NCI-H2029 (cell line): ENCODE measurements at places on chromosomes 16 and 17.

- DNase-seq = no peak
Measured at GRCh38 chr16:2230376-2230775, 5.9 kb upstream of the DNASE1L2 start.

DNA sequence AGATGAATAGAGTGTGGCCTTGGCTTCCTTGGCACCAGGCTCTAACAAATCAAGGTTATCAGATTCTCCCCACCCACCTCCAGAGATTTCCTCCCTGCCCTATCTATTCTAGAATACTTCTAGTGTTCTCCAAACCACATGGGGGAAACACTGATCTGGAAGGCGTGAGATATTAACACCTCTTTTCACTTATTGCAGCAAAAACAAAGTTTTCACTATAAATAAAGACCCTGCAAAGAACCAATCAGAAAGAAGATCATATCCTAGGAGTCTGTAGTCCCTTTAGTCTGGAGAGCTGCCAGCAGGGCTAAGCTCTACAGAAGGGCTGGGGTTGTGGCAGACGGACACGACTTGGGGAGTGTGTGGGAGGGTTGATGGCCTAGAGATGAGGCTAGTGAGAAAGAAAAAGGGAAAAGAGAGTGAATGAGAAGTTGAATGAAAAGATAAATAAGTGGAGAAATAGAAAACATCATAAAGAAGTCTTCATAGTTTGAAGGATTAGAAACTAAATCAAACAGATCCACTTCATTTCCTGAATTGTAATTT is 8.6 kb upstream of the SKAP1 start:
- no peak for DNase-seq

GRCh38 chr17:47701608-47702007 is 7.6 kb downstream of the TBKBP1 start:
- DNase-seq = no peak

DNA sequence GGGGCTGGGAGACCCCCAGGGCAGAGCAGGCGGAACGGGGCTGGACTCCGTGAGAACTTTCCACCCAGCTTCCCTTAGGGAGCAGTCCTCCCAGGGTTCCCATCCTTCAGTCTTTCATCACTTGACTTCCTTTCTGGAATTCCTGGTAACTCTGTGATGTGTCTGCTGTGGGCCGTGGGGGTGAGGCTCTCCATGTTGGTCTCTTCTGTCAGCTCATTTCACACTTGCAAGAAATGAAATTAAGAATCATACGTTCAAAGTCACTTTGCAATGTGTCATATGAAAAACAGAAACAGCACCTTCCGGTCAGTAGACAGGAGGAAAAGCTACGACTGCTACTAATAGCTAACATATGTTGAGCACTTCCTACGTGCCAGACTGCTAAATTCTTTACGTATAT is 5.4 kb upstream of the BBS2 start:
- DNase-seq = no peak

DNA sequence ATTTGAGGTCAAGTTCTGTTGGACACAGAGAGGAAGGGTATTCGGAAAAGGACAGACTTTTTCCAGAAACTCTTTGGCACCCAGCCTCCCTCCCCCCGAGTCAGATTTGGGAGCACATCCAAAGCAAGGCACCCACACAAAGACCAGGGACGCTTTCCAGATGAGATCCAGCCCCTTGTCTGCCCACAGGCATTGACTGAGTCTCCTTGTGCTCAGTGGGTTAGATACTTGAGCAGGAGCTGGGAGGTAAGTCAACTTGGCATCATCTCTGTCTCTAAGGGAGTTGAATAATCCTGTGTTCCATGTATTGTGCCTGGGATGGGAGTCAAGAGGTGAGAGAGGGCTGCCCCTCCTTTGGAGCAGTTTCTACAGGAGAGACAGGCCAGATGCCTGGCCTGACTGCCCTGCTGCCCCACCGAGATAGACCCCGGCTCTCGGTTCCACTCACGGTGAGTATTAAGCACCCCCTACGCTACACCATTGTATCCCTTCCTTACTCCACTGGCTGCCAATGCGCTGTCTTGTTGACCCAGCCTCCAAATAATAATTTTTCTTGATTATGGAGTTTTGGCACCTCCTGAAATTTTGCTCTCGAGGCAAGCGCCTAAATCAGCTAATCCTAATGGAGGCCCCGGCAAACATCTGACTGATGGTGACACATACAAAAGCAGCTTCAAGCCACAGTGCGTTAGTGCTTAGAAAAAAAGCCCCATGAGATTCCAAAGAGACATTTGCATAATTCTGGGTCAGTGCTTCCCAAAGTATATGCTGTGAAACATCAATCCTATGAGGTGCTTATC is 29.6 kb upstream of the MAP3K14 start:
- DNase-seq = no peak

DNA sequence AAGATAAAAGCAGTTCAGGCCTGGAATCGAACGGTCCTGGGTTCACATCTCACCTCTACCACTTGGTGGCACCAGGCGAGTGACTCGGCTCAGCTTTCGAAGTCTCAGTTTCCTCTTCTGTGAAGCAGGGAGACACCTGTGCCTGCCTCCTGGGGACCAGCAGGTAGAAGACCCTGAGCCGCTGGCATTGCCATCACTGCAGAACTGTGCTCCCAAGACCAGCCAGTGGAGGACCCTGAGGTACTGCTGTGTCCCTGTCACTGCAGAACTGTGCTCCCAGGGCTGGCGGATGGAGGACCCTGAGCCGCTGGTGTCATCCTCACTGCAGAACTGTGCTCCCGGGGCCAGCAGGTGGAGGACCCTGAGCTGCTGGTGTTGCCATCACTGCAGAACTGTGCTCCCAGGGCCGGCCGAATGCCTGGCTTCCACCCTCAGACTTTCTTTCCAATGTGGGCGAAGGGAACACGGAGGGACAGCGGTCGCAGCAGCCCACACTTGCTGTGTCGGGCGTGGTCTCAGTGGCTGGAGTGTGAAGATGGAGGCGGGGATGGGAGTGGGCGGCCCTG is 8.7 kb upstream of the SLC7A5 start:
- no peak for DNase-seq

GRCh38 chr16:14564861-14565687 is 65.0 kb downstream of the PARN start:
- DNase-seq = peak; percentile 89

- DNase-seq = no peak
Measured at GRCh38 chr16:12416136-12416787, 387.4 kb downstream of the CPPED1 start.

GRCh38 chr17:32331243-32332040 is 10.5 kb downstream of the C17orf75 start:
- no peak for DNase-seq

DNA sequence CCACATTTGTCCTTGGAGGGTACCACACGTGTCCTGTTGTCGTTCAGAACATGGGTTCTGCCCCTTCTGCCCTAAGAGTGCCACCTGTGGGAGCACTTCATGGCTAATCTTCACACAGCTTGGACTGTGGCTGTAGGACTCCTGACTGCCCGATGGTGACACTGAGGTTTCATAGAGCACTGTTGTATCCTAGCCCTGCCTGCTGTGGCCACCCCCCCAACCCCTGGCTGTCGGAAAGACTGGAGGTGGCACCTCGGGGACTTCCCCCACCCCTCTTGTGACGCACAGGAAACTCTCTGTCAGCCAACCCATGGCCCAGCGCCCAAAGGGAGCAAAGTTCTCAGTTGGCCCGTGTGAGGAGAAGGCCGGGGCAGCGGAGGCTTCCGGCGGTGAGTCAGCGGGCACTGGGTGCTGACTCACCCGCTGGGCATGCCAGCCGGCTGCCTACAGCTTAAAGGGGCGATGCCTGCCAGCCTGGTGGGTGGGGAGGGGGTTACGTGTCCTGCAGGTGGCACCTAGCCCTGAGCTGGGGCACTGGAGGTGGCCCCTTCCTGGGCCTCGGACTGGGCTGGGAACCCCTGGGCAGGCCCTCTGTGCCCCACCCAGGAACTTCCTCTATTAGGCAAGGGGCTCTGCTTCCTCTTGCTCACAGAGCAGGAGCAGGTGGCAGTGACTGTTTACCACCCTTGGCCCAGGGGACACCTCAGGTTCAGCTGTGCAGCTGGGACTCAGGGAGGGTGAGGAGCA is 3.4 kb downstream of the MAP2K3 start:
- DNase-seq = peak; percentile 78

- DNase-seq = no peak
Measured at GRCh38 chr17:79086609-79087427, 12.2 kb downstream of the ENGASE start.

DNA sequence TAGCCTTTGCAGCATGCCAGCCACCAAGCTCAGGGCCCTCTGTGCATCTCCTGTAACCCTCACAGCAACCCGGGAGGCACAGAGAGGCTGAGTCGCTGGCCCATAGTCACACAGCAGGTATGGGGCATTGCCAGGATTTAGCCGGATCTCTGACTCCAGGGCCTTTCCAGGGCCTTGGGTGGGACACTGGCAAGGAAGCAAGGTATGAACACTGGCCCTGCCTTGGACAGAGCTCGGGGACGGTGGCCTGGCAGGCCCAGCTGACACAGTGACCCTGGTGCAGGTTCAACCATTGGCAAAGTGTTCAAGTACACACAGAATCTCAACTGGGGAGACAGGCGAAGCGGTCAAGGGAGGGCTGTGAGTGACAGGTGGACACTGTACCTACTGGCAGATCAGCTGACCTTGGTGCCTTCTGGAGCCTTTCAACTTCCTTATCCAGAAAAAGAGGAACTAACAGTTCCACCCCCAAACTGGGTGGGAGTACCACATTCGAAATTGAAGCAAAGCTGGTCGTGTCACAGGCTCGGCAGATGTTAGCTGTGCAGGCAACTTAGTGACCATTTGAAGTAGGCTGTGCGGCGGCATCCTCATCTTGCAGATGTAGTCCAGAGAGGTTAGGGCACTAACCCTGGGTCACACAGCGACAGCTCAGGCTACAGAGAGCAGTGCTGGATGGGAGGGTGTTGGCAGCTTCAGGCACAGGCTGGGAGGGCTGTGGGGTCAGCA is 287.4 kb downstream of the SEC14L1 start:
- DNase-seq = no peak

- DNase-seq = no peak
Measured at GRCh38 chr17:27518048-27518447, 61.8 kb downstream of the KSR1 start.
